ENCODE measurements at places on chromosomes 2 and 18. TPM values are rescaled to one million over a fixed set of nuclear protein-coding genes. Genes with fewer than 3 reads are reported as not detected.
A peak's percentile ranks its signal among the peaks of the same experiment; 100 is the strongest.

GRCh38 chr2:232924433-232924832 is 54.4 kb downstream of the SNORC start:
- ATAC-seq = no peak

The ATF2 gene
- 57.5 TPM for total RNA-seq

The MAL gene
- total RNA-seq = 65.9 TPM

DNA sequence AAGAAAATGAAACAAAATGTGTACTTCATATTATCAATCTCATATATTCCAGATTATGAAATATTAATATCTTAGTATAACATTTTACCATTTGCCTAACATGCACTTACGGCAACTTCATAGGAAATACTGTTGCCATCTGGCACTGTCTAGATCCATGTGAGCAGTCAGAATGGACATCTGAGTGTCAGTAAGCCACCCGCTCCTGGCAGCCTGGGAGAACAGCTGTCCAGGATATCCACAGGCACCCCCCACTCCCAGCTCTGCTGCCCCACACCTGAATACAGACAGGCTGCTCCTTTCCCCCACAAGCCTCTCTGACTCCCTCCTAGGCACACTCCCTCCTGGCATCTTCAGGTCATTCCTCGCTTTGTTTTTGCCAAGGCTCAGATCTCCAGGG is 127.0 kb downstream of the GAREM1 start:
- no peak for ATAC-seq

DNA sequence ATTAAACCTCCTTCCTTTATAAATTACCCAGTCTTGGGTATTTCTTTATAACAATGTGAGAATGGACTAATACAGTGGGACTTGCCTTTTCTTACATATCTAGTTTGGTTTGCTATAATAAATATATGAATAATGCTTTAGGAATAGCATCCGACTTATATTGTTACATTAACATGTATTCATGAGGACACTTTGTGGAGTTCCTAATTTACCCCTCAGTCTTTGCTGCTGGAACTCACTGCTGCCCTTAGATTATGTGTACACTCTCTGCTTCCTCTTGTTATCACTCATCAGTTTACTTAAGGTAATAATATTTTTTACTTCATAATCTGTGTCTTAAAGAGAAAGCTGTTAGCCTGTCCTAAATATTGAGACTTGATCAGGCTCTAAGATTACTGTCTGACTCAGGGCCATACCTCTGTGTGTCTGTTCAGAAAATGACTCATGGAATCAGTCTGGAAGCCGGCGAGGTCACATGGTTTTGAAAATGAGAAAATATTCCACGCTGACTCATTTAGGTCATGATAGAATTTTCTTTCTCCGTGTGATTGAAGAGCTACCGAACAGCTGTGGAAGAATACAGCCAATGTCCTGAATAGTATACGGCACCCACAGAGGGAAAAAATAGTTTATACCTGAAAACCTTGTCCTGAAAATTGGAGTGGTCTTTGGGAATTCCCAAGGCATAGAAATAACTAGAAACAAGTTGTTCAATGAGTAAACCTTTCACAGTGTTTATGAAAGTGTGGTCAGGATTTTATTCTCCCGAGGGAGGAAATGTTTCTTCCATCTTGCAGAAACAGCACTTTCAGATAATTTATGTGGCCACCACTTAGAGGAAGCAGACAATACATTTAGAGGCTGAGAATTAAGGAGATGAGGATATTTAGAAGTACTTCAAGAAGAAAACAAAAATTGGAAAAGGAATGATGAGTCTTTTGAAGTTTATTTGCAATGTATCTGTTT is 156.4 kb downstream of the DSEL start:
- ATAC-seq = peak; percentile 99

The ASPRV1 gene
- total RNA-seq = 3.4 TPM

- ATAC-seq = no peak
These were observed 294.7 kb upstream of the EPAS1 start for GRCh38 chr2:46002507-46002883.

DNA sequence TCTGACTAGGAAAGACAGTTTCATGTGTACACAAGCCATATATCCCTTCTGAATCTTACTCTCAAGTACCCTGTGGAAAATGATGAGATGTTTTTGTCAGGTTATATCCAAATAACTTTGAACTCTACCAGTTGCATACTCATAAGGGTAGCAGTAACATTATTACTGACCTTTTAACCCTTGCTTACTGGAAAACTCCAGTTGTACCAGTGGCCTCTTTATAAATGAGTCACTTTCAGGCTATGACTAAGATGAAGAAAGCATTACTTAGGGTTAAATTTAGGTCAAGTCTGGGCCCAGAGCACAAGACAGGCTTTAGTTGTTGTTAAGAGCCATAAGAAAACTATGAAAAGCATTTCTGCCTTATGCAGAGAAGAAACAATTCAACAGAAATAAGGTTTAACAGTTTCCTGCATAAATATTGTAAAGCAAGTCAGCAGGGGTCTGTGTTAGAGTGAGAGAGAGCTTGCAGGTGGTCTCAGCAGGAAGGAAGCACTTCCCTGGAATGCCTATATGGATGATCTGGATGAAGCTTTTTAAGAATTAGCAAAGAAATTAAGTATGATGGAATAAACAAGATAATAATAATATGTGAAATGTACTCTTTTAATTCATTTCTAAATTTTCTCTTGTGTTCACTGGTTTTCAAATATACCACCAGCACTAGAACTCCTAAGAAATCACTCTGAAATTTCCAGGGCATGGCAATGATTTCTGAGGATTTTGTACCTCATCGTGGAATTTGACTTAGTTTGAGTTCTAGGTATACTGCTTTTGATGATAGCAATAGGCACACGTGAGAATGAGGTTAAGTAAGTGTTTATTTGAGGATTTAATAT is 126.6 kb downstream of the UBE2E3 start:
- ATAC-seq = peak; percentile 90

The CXCR1 gene
- total RNA-seq = not detected

DNA sequence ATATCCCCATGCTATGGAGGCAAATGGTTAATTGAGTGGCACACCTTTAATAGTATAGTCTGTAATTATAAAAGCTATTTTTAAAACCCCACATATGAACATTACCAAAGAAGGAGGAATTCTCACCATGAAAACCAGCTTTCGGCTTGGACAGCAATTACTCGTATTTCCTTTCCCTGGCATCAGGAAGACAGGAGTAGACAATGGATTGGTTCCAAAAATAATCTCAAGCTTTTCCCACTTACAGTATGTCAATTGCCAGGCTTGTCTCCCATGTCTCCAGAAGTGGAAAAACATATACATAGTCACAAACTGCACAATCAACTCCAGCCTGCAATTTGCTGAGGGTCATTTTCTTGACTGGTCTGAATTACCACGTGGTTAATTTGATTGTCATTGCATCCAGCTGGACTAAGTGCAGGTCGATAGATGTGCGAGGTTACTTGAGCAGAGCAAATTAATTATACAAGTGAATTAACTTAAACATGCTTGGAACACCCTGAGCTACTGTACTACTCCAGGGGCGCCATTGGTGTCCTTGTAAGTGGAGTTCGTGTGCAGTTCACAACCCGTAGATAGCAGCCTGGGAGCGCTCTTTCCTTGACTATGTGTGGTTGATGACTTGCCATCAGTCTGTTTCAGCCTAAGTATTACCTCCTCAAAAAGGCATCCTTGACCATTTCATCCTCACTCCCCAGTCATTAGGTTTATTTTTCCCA is 124.3 kb upstream of the PELI1 start:
- ATAC-seq = no peak

The FSHR gene
- not detected for total RNA-seq

DNA sequence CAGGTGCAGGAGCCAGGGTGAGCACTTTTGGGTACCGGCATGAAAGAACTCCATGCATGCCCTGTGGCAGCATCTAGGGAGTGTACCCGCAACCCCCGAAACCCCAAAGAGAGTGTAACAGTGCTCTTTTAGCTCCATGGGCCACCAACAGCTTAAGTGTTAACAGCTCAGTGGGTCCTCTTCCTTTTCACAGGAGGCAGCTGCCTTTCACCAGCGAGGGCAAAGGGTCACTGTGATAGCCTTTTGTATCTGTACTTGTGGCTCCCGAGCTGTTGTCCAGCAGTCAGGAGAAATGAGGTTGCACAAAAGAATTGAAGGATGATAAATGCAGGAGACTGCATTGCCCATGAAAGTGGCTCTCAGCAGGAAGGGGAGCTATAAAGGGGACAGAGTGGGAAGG is 1166.3 kb upstream of the ACVR2A start:
- ATAC-seq = no peak

The SPP2 gene
- total RNA-seq = not detected

The ECEL1 gene
- not detected for total RNA-seq

The CCBE1 gene
- total RNA-seq = 0.08 TPM

DNA sequence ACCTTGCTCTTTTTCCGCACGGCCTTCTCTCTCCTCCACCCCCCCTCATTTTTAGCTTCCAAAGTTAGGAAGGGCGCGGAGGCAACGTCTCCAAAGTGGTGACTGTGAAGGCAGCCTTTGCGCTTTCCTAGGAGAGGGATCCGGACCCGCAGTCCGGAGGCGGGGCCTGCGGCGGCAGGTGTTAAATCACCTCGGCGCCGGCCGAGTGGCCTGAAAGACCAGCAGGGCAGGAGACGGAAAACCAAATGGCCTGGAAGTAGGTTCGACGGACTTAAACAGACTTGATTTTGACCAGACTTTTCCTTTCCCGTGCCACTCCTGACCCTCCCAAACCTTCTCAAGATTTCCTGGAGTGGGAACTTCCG is 615 bp downstream of the GORASP2 start:
- no peak for ATAC-seq

DNA sequence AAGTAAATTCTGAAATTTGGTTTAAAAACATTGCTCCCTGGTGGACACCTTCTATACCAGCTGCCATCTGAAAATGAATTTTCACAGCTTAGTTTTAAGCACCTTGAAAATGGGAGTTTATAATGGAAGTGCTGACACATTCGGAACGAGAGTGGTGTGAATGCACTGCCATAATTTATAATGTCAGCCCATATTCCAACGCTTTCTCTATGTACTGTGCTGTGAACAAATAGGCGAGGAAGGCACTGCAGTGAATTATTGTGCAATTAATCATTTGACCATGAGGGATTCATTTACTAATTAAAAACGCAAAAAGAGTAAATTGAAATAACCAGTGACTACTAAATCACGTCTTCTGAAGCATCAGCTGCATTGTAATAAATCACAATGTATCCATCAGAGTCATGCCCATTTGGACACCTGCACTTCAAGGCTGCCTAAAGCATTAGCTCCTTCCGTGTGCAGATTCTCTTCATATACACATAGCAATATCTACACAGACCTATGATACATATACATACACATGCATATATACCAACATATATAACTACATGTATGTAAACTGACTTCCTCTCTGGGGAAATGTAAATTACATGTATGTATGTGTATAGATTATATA is 699.8 kb downstream of the GALR1 start:
- no peak for ATAC-seq

The EDAR gene
- not detected for total RNA-seq

- ATAC-seq = no peak
These were observed 84.6 kb downstream of the COLEC12 start for GRCh38 chr18:415617-416612.

The REG3A gene
- total RNA-seq = not detected

The ACMSD gene
- not detected for total RNA-seq

- no peak for ATAC-seq
These were observed 41.9 kb downstream of the CDC42EP3 start for GRCh38 chr2:37629529-37629928.

DNA sequence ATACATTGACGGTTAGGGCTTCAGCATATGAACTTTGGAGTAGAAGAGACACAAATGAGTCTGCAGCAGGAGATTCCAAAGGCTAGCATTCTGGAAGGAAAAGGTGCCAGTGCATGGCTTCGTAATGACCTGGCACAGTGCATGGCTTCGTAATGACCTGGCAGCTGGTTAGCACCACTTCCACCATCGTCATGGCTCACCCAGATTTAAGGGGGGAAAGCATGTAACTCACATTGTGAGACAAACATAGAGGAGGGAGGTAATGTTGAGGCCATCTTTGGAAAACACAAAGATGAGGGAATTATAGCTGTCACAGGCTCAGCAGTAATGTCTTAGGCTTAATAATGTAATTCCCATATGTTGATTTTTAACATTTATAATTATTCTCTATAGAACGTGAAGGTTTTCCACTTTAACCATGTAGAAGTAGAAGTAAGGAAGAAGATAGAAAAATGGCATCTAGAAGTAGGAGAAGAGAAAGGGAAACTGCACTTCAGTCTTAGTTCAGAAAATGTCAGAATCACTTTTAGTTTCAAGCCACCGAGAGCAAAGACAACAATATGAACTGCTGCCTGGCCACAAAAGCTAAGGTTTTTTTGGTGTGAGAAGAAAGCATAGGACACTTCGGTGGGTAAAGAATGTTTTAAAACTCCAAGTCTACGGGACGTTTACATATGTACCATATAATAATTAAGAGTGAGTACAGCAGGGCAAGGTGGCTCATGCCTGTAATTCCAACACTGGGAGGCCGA is 6.8 kb upstream of the STK25 start:
- peak; percentile 51 for ATAC-seq
